Right cardiac atrium (tissue), 5 donors: ENCODE measurements at places on chromosomes 1 and 21. TPM values are rescaled to one million over a fixed set of nuclear protein-coding genes. Genes with fewer than 3 reads are reported as not detected.
A peak's percentile ranks its signal among the peaks of the same experiment; 100 is the strongest.

- no peak for DNase-seq
Observed at GRCh38 chr1:54396261-54396933, 9.8 kb downstream of the SSBP3 start.

- DNase-seq, result peak; percentile 86
Observed at GRCh38 chr1:218463194-218464156, 118.3 kb downstream of the TGFB2 start.

DNA sequence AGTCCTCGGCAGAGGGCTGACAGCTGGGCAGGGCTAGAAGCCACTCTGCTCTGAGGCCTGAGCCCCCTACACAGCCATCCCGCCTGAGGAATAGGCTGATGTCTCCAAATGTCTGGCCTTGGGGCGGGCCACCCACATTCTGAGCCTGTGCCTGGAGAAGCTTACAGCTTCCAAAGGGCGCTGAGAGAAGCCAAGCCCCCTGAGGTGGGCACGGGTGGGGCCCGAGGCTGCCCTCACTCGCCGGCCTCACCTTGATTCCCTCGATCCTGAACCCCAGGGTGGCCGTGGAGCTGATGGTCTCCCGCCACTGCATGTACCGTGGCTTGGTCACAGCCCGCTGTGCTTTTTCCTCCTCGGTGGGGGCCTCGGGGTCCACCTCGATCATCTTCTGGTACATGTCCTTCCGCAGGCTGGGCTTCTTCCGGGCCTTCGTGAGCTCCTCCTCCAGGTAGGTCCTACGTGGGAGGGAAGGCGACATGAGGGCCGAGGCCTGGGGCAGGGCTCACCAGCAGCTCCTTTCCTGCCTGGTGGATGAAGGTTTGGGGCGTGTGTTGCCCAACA lies 93.2 kb downstream of the STUM start:
- DNase-seq, result no peak

Gene MGST3
- 805 TPM for polyA plus RNA-seq

- DNase-seq, result no peak
Observed at GRCh38 chr1:219362702-219363101, 189.0 kb downstream of the LYPLAL1 start.

Gene SUSD4
- polyA plus RNA-seq, result 29.8 TPM

DNA sequence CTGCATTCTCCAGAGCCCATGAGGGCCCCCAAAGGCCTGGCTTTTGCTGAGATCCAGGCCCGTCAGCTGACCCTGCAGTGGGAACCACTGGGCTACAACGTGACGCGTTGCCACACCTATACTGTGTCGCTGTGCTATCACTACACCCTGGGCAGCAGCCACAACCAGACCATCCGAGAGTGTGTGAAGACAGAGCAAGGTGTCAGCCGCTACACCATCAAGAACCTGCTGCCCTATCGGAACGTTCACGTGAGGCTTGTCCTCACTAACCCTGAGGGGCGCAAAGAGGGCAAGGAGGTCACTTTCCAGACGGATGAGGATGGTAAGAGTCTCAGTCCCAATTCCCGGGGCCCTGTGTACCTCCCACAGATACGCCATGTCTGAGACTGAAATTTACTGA lies 39.1 kb downstream of the PTPRU start:
- no peak for DNase-seq

Gene S100A12
- 1.9 TPM for polyA plus RNA-seq

DNA sequence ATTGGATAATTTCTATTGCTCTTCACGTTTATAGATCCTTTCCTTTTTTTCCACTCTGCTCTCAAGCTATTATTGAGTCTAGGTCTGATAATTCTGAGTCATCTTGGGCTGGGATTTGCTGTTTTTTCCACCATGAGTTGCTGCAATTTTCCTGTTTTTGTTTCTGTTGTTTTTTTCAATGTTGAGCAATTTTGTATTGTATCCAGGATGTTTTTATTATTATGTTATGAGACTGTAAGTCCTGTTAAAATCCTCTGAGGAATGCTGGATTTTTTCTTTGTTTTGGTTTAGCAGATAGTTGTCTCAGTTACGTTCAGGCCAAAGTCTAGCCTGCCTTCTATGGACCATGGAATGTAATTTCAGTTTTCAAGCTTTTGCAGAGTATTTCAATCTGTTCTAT lies 13.0 kb upstream of the SLC35A3 start:
- DNase-seq, result no peak

Gene SPATA21
- polyA plus RNA-seq, result 0.23 TPM

Gene PAQR7
- polyA plus RNA-seq, result 1.5 TPM

- DNase-seq, result peak; percentile 10
Observed at GRCh38 chr1:203645996-203646395, 19.4 kb downstream of the ATP2B4 start.

DNA sequence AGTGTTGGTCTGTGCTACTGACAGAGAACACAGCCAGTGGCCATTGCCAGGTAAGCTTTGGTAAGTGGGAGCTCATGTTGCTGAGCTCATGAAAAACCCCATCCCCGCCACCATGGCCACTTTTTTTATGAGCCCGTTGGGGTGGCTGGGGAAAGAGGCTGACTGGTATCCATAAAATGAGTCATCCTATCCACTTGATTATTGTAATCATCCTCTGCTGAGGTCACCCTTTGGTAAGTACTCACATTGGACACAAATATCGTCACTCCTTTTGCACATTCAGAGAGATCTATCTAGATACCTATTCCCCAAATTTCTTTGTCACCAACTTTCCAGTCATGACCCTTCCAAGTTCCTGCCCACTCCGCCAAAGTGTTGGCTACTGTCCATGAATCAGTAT lies 22.0 kb downstream of the SLAMF7 start:
- no peak for DNase-seq

- peak; percentile 89 for DNase-seq
Observed at GRCh38 chr1:10628685-10629084, 153.9 kb downstream of the PEX14 start.

DNA sequence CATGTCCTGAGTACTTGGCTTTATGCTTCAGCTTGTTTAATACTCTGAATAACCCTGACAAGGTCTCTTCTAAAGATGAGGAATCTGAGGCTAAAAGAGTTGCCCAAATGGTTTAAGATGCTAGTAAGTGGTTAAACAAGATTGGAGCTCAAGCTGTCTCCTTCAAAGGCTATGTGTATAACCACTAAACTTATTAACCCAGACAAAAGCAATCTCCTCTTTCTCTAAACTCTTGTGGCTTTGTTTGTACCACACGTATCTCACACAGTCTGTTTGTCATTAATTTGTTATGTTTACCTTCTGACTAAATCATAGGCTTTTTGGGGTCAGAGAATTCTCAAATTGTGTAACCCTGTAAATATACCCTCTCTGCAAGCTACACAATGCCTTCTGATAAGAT lies 89.9 kb downstream of the HMCN1 start:
- DNase-seq, result no peak

- DNase-seq, result peak; percentile 76
Observed at GRCh38 chr1:1291023-1291528, 10.8 kb downstream of the SCNN1D start.

Gene RHOU
- 5.2 TPM for polyA plus RNA-seq

Gene ZNF648
- polyA plus RNA-seq, result not detected

DNA sequence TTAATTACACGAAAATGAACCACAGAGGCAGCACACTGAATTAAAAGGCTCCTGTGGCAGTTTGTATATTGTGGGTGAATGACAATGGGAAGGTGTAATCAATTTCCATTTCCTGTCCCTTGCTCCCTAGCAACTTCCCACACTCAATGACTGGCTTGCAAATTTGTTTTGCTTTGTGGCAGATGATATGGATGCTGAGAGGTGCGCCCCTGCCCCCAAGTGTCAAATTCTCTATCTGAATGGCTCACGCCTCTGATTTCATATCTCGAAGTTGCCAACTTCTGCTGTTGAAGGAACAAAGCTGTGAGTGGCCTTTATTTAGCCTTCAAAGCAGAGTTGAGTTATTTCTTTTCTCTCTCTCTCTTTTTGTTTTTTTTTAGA lies 86.0 kb downstream of the FOXD2 start:
- DNase-seq, result no peak
